ENCODE measurements at places on chromosomes 11 and 22.
A peak's percentile ranks its signal among the peaks of the same experiment; 100 is the strongest.

GRCh38 chr22:43060183-43060582, 29.0 kb downstream of the TTLL1 start:
- peak; percentile 62 for DNase-seq

DNA sequence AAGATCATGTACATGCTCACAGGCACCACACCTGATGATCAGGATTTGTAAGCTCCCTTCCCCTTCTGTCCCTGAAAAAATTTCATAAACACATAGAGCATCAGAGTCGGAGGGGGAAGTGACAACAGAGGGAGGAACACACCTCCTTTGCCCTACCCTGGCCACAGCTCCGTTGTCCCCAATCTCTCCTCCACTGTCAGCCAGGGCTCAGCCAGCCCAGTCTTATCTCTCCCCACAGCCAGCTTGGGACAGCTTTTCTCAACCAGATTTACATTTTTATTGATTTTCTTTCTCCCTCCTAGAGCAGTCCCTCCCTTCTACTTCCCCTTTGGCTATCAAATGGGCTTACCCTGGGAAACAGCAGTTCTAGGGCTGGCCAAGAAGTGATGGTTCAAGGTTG, 32.1 kb upstream of the TPBGL start:
- no peak for DNase-seq

- no peak for DNase-seq
Observed at GRCh38 chr11:129283141-129283540, 91.0 kb upstream of the ARHGAP32 start.

- DNase-seq: no peak
Observed at GRCh38 chr11:58609723-58610122, 12.7 kb upstream of the CNTF start.

DNA sequence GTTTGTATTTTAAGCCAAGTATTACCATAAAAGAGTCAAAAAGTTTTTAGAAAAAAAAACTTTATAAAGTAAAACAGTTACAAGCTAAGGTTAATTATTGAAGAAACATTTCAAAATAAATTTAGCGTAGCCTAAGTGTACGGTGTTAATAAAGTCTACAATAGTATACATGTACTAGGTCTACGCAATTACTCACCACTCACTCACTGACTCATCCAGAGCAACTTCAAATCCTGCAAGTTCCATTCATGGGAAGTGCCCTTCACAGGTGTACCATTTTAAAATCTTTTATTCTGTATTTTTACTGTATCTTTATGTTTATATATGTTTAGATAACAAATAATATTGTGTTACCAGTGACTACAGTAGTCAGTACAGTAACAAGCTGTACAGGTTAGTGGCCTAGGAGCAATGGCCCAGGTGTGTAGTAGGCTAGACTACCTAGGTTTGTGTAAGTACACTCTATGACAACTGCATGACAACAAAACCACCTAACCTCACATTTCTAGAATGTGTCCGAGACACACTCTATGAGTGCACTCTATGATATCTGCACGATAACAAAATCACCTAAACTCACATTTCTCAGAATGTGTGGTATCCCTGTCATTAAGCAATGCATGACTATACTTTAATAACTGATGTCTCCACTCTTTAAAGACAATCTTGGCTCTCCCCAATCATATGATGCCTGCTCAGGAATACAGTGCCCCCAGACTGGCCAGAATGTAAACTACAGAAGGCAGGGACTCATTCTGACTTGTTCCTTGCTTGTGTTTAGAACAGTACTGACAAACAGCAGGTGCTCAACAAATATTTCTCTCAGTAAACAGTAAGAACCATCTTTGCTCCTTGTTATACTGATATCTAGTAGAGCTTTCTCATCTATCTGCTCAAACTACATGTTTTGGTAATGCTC, 21.2 kb downstream of the KMT5B start:
- DNase-seq: no peak

GRCh38 chr11:68040957-68041591, 2.2 kb downstream of the TCIRG1 start:
- DNase-seq: no peak

- no peak for DNase-seq
Observed at GRCh38 chr22:49662681-49663080, 165.0 kb downstream of the BRD1 start.

DNA sequence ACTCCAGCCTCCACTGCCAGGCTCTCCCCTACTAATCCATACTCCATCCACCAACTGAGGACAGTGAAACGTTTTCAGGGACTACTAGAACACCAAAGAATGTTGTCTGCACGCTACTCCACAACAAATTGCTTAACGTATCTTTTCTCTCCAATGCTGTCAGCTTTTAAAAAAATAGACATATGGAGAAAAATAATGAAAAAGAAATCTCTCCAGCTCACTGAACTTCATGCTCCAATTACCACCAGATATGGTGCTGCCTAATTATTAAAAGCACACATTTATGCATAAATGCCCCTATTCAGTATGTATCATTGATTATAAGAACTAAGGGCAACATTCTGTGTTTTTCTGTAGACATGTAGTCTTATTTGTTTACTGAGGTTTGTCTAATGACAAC, 672.2 kb upstream of the ANO3 start:
- DNase-seq: no peak

GRCh38 chr11:95299078-95299679, 68.2 kb upstream of the SESN3 start:
- no peak for DNase-seq

DNA sequence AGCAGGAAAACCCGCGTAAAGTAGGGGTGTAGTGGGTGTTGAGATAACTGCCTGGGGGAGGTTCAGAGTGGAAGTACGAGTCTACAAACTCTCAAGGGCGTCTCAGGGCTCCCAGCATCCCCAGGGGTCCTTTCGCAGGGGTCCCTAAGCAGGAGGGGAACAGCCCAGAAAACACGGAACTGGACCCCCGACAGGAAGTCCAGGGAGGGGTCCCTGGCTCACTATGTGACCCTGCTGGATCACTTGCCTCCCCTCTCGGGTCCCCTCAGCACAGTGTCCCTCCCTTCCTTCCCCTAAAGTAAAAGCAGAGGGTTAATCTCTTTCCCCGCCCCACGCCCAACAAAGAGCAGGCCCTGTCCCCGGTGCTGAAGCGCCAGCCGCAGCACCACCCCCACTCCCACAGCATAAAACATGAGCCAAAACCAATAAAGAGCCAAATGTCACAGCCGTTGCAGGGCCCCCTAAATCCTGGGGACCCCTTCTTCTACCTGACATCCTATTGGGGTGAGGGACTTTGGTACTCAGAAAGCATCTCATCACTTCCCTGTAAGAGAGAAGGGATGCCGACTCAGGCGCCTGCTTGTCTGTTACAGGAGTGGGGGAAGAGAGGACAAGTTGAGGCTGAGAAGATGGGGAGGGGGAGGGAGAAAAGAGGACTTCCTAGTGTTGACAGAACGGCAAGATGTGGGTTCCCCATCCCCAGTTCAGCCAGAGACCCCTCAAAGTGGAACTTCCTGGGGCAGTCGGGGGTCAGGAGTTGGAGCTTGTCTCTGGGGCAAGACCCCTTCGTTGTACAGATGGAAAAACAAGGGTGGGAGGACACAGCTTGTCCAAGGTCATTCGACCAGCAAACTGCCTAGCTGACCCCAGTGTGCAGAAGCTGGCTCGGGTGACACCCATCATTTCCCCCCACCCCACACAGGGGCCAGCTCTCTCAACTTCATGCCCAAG, 1.4 kb upstream of the NEFH start:
- peak; percentile 77 for DNase-seq

GRCh38 chr11:64864473-64865285, 13.7 kb downstream of the EHD1 start:
- DNase-seq: no peak

- no peak for DNase-seq
Observed at GRCh38 chr11:120658071-120658423, 146.5 kb downstream of the GRIK4 start.

- DNase-seq: no peak
Observed at GRCh38 chr11:128678024-128678423, 15.8 kb upstream of the FLI1 start.

- no peak for DNase-seq
Observed at GRCh38 chr22:48338793-48339705, 1488.6 kb downstream of the BRD1 start.

GRCh38 chr11:47434011-47434786, 8.0 kb upstream of the PSMC3 start:
- no peak for DNase-seq

- no peak for DNase-seq
Observed at GRCh38 chr11:76702336-76703128, 32.0 kb upstream of the LRRC32 start.

- no peak for DNase-seq
Observed at GRCh38 chr11:35192347-35192746, 53.4 kb downstream of the CD44 start.

GRCh38 chr11:20887137-20887536, 217.8 kb downstream of the NELL1 start:
- DNase-seq: no peak

DNA sequence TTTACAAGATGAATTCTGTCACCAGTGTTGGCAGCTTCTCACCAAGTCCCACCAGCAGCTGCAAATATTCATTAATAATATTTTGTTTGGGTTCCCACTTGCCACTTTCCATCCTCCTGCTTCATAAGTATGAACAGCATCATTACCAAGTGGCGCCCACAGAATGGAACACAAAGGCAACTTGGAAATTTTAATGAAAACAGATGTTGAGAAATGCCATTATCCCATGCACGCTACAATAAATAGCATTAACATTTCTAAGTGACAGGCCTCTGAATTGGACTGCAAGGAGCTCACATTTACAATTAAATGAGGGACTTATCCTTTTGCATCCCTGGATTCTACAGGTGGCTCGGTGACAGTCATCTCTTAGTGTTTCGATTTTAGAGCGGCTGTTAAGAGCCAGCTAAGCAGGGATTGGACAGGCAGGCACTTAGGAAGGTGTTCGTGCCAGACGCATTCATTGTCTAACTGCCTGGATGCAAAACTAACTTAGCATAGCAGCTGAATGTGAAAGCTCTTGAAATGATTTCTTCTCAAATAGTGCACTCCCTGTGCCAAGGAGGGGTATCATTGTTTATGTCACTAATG, 170.3 kb downstream of the KIRREL3 start:
- DNase-seq: no peak

GRCh38 chr11:60764879-60765278, 8.2 kb downstream of the MS4A15 start:
- no peak for DNase-seq

- no peak for DNase-seq
Observed at GRCh38 chr11:113311536-113311935, 2.8 kb upstream of the TTC12 start.

DNA sequence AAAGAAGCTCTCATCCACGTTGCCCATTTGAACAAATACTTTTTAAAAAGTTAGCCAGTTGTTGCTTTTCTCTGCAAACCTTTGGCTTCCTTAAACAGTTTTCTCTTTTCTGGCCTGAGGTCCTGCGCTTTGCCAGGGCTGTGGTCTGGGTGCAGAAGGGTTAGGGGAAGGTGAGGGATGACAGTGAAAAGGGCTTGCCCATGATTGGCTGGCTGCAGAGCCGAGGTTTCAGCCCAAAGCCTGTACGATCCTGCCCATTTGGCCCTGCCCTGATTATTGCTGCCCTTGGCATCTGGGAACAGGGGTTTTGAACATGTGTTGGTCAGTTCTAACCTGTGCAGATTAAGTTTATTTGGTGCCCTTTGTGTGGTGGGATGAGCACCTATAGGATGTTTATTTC, 1.5 kb downstream of the INCENP start:
- no peak for DNase-seq

DNA sequence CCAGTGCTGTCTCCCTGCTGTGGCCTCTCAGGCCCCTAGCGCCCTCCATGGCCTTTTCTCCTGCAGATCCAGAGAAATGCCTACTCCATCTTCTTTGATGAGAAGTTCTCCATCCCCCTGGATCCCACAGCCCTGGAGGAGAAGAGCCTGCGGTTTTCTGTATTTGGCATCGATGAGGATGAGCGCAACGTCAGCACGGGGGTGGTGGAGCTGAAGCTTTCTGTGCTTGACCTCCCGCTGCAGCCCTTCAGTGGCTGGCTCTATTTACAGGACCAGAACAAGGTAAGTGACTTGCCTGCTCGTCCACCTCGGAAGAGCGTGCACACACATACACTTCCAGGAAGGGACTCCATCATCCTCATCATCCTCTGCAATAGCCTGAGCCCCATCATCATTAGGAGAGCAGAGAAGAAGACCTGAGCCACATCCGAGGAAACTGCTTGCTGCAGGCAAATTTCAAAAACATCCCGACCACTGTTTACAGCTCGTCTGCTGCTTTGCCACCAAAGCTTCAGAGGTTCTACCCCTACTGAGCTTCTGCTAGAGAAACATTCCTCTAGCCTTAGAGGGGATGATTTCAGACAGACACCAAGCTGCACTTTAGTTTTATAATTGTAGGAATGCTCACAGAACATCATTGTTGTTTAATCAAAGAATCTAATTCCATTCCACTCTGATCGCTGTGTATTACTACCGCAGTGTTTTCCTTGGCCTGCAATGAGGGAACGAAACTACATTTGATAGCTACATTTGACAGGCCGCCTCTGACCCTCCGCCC, 12.9 kb upstream of the RHOD start:
- no peak for DNase-seq

DNA sequence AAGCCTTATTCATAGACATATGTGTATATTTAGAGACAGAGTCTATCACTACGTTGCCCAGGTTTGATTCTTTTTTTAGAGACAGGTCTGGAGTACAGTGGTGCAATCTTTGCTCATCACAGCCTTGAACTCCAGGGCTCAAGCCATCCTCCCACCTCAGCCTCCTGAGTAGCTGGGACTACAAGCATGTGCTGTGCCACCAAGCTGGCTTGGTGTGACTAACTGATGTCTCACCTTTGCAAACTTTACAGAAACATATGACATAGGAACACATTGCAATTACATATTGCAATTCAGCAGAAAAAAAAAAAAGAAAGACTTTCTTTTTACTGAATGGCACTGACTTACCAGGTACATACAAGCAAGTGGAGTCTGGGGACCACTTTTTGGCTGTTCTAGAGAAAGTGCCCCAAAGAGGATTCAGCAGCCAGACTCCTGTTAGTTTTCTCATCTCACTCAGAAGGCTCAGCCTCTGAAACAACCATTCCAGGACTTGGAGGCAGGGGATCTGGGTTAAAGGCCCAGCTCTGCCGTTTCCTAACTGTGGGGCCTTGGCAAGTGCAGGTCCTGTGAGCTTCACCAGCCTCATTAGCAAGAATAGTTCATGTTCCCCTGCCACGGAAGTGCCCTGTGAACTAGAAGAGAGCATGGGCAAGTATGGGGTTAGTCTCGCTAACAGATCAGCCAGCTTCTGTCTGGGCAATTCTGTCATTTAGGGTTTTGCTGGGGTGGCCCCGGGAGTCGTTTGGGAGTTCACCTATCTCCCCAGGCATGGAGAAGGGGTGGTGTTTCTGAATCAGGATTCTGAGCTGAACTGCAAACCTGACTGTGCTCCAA, 11.3 kb upstream of the NFAM1 start:
- no peak for DNase-seq

All from DND-41 (cell line).